ENCODE measurements at places on chromosomes 2 and 18. TPM values are rescaled to one million over a fixed set of nuclear protein-coding genes. Genes with fewer than 3 reads are reported as not detected.

DNA sequence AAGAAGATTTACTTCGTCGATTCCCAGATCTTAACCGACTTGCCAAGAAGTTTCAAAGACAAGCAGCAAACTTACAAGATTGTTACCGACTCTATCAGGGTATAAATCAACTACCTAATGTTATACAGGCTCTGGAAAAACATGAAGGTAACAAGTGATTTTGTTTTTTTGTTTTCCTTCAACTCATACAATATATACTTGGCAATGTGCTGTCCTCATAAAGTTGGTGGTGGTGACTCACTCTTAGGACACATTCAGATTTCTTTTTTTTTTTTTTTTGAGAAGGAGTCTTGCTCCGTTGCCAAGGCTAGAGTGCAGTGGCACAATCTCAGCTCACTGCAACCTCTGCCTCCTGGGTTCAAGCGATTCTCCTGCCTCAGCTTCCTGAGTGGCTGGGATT is 26.8 kb downstream of the MSH2 start:
- DNase-seq = no peak

DNA sequence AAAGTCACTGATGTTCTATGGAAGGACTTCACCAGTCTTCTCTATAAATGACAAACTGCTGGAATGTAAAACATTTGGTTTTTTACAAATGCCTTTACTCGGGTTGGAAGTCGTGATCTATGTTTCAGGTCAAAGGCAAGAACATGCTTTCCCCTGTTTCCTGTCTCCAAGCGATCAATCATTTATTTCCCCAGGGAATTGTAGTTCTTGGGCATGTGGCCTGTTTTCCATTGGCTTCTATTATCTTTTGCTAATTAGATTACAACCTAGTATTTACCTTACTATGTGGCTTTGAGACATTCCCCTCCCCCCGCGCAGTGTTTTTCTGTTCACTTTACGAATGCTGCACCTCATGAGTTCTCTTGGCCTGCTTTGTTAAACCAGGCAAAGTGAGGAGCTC is 684.2 kb downstream of the EPHA4 start:
- DNase-seq = no peak

GRCh38 chr2:214706986-214707385 is 102.5 kb downstream of the BARD1 start:
- no peak for DNase-seq

- DNase-seq = no peak
Observed at GRCh38 chr18:2627821-2628276, 27.7 kb upstream of the SMCHD1 start.

- DNase-seq = no peak
Observed at GRCh38 chr2:20877960-20878359, 55.1 kb upstream of the LDAH start.

GRCh38 chr2:54872780-54873179 is 149.3 kb downstream of the EML6 start:
- no peak for DNase-seq

DNA sequence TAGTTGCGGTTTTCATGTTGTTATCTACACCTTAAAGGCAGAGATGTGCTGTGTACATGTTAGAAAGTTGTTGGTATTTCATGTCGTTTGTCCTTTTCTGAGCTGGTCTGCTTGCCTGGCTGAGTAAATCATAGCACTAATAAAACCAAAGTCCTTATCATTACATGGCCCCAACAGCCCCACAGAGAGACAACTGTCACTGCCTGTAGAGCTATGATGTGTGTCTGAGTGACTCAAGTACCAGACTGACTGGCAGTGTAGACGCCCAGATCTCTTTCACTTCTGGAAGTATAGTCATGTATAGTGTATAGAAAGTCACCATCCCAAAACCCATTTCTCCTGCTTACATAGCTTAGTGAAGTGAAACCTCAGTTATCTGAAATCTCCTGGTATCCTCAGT is 4.3 kb downstream of the SOCS6 start:
- DNase-seq = no peak

- no peak for DNase-seq
Observed at GRCh38 chr2:24432121-24432520, 58.9 kb upstream of the NCOA1 start.

GRCh38 chr2:234494361-234495250 is 2.3 kb downstream of the ARL4C start:
- DNase-seq = no peak

GRCh38 chr18:70228536-70228935 is 23.0 kb upstream of the RTTN start:
- DNase-seq = no peak

FHOD3 gene
- polyA plus RNA-seq = 42.9 TPM

SCYGR4 gene
- not detected for polyA plus RNA-seq

C1QL2 gene
- polyA plus RNA-seq = not detected

CREG2 gene
- polyA plus RNA-seq = 0.74 TPM

ARL6IP6 gene
- 79.4 TPM for polyA plus RNA-seq

OTOF gene
- 0.27 TPM for polyA plus RNA-seq
